Motor neuron (in vitro differentiated cells): ENCODE measurements at places on chromosomes 1 and 21. TPM values are rescaled to one million over a fixed set of nuclear protein-coding genes. Genes with fewer than 3 reads are reported as not detected.

Gene AIRE
- total RNA-seq: 0.05 and 0.19 TPM in 2 replicates

Gene SLC25A34
- total RNA-seq: 1.1 and 1.4 TPM in 2 replicates

Gene SYCP1
- total RNA-seq: not detected in 2 replicates

Gene SIPA1L2
- total RNA-seq: 33.9 and 36.5 TPM in 2 replicates

Gene NBL1
- total RNA-seq: 16.3 and 19.4 TPM in 2 replicates

Gene DNM3
- 29.1 and 31.3 TPM in 2 replicates for total RNA-seq

Gene MMEL1
- total RNA-seq: 2.3 and 3.2 TPM in 2 replicates

Gene TMPRSS3
- total RNA-seq: 0.16 TPM in 1 of 2 replicates, not detected in the other

Gene SFN
- total RNA-seq: 1.1 and 2.2 TPM in 2 replicates

Gene RGS1
- 0.63 and 1.6 TPM in 2 replicates for total RNA-seq
